ENCODE measurements at places on chromosomes 2 and 18. TPM values are rescaled to one million over a fixed set of nuclear protein-coding genes. Genes with fewer than 3 reads are reported as not detected.

The TTN gene
- total RNA-seq, result 20.8 TPM

DNA sequence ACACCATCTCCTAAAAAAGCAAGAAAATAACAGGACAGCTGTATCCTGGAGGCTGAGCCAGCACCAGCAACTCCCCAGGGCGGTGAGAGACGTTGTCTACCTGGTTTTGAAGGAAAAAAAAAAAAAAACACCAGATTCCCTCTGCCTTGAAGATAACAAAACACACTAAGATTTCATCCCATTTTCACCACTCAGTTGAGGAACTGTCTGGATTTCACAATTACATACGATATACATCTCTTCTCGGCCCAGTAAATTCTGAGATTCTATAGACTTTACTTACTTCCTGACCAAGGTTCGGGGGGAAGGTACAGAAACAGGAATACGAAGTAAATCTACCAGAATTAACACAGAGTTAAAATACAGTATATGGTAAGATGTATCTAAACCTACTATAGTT, 8.5 kb downstream of the ZNF516 start:
- peaks cover 69% of the 10 kb centered on the region for H3K4me1 ChIP-seq
- H3K36me3 ChIP-seq, result no peaks in the 10 kb centered on the region
- no peaks in the 10 kb centered on the region for H3K27me3 ChIP-seq

The UGT1A3 gene
- total RNA-seq, result not detected

The SKA1 gene
- 0.31 TPM for total RNA-seq

- H3K36me3 ChIP-seq, result no peaks in the 10 kb centered on the region
- peaks cover 3% of the 10 kb centered on the region for H3K4me1 ChIP-seq
- DNase-seq, result no peak
- no peak overlapping the region for H3K27ac ChIP-seq
These were observed 1115.9 kb upstream of the ZEB2 start for GRCh38 chr2:145635706-145636427.

The PELI1 gene
- 27.8 TPM for total RNA-seq

The SERPINB12 gene
- not detected for total RNA-seq

The KATNAL2 gene
- total RNA-seq, result 2.2 TPM

DNA sequence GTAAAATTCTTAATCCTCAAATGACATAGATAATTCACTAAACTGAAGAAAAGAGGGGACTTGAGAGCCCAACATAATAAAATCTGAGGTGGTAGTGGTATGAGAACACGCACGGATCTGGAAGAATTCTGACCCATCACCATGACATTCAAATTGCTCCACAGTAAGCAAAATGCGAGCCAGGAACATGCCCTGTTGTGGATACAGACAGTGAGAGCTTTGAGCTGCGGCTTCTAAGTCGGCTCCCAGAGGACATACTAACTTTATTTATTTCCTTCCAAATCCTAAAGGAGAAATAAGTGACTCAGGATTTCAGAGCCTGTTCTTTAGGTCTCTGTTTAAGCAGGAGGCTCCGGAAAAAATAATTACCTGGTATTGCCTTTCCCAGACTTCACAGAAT, 143.4 kb upstream of the SMAD7 start:
- DNase-seq, result no peak
- no peak overlapping the region for H3K27ac ChIP-seq
- peaks cover 60% of the 10 kb centered on the region for H3K36me3 ChIP-seq
- H3K27me3 ChIP-seq, result no peaks in the 10 kb centered on the region
- H3K4me1 ChIP-seq, result no peaks in the 10 kb centered on the region
- H3K4me3 ChIP-seq, result no peak overlapping the region

GRCh38 chr2:75788902-75789301, 78.2 kb upstream of the GCFC2 start:
- peaks cover 3% of the 10 kb centered on the region for H3K27me3 ChIP-seq
- DNase-seq, result no peak
- H3K4me3 ChIP-seq, result no peak overlapping the region
- H3K36me3 ChIP-seq, result no peaks in the 10 kb centered on the region

DNA sequence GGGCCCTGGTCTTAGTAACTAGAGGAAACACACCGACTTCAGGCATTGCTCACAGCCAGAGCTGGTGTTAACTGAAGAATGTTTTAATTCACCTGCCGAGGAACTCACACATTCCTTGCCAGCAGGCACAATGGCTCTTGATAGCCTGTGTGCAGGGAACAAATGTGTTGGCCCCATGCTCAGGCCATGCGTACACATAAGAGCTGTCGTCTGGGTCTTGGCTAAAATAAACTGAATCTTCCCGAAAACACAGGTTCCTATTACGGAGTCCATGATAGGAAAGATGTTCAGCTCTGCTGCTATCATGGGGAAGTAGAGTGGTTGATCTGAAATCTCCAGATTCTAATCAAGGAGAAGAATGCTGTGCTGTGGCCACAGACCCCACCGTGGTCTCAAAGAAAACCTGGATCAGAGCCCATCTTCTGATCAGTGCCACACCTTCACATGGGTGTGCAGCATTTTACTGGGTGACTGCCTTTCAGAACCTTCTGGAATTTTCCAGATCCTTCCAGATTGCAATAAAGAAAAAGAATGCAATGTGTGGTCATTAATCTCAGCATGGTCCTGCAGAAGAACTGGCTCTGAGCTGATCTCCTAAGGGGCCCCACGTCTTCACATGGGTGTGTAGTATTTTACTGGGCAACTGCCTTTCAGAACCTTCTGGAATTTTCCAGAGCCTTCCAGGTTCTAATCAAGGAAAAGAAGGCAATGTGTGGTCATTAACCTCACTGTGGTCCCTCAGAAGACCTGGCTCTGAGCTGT, 17.2 kb downstream of the MBP start:
- no peaks in the 10 kb centered on the region for H3K27me3 ChIP-seq
- H3K4me1 ChIP-seq, result peaks cover 84% of the 10 kb centered on the region
- peak overlapping the region; percentile 90 for H3K27ac ChIP-seq
- DNase-seq, result no peak

DNA sequence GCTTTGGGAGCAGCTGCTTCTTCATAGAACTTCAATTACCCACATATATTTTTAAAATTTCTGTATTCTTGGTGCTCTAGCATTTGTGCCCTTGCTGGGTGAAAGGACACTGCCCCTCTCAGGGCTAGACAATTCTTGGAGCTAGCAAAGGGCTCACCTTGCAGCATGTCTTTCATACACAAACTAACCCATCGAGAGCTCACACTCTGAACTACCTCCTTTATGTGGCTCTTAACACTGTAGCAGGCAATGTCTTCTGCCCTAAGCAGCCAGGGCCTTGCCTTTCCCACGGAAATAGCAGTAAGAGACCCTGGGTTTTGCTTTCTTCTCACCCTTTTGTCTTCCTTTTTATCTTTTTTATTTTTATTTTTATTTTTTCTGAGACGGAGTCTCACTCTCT, 234.0 kb downstream of the ACTR3 start:
- no peaks in the 10 kb centered on the region for H3K4me1 ChIP-seq
- H3K4me3 ChIP-seq, result no peak overlapping the region
- no peak for DNase-seq
- H3K36me3 ChIP-seq, result no peaks in the 10 kb centered on the region

- H3K4me3 ChIP-seq, result no peak overlapping the region
- H3K27ac ChIP-seq, result no peak overlapping the region
- no peaks in the 10 kb centered on the region for H3K4me1 ChIP-seq
- no peaks in the 10 kb centered on the region for H3K27me3 ChIP-seq
- no peak for DNase-seq
- no peaks in the 10 kb centered on the region for H3K36me3 ChIP-seq
These were observed 31.0 kb downstream of the GKN2 start for GRCh38 chr2:68921646-68922045.

- peaks cover 10% of the 10 kb centered on the region for H3K4me1 ChIP-seq
- H3K27me3 ChIP-seq, result peaks cover 59% of the 10 kb centered on the region
- no peak for DNase-seq
- H3K36me3 ChIP-seq, result no peaks in the 10 kb centered on the region
These were observed 577 bp upstream of the GLI2 start for GRCh38 chr2:120734930-120735651.

The TBR1 gene
- not detected for total RNA-seq

- no peaks in the 10 kb centered on the region for H3K36me3 ChIP-seq
- peaks cover 8% of the 10 kb centered on the region for H3K4me1 ChIP-seq
- H3K4me3 ChIP-seq, result no peak overlapping the region
- DNase-seq, result no peak
- no peak overlapping the region for H3K27ac ChIP-seq
These were observed 5.3 kb upstream of the KCTD18 start for GRCh38 chr2:200515155-200515554.

The TRPM8 gene
- not detected for total RNA-seq

- H3K27ac ChIP-seq, result no peak overlapping the region
- DNase-seq, result no peak
- no peak overlapping the region for H3K4me3 ChIP-seq
- H3K36me3 ChIP-seq, result peaks cover 42% of the 10 kb centered on the region
These were observed 141.7 kb downstream of the RBMS1 start for GRCh38 chr2:160351956-160352355.

The SFXN5 gene
- 20.0 TPM for total RNA-seq

The TSPYL6 gene
- not detected for total RNA-seq

- no peaks in the 10 kb centered on the region for H3K36me3 ChIP-seq
- DNase-seq, result no peak
- peaks cover 44% of the 10 kb centered on the region for H3K4me1 ChIP-seq
These were observed 1.1 kb downstream of the PDIA6 start for GRCh38 chr2:10811517-10811916.

DNA sequence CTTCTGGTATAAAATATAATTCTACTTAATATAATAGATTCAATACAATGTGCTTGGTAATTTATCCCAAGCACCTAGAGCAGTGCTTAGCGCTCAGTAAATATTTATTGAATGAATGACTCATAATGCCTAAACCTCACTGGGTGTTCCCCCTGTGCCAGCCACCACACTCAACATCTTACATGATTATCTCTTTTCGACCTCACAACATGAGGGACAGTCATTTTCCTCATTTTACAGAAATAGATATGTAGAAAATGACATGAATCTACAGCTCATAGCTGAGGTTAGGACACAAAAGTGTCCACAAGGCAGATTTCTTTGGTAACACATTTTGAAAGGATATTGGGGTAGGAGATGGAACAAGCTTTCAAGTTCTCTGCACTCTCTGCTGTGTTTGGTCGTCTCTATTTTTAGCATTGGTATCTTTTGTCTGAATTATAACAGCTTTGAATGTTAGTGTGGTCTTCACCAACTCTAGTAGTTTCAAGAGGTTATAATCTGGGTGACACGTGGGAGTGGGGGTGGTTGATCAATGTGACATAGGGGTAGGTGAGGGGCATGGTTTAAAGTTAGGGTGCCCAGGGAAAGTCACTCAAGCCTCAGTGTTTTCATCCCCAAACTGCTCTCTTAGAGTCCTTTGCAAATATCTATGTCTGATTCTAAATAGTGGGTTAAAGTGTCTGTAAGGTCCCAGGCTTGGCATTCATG, 9.8 kb downstream of the MYOM1 start:
- H3K4me3 ChIP-seq, result no peak overlapping the region
- peaks cover 16% of the 10 kb centered on the region for H3K36me3 ChIP-seq

GRCh38 chr2:75007061-75007460, 48.6 kb downstream of the POLE4 start:
- DNase-seq, result no peak
- H3K27ac ChIP-seq, result no peak overlapping the region
- H3K36me3 ChIP-seq, result peaks cover 22% of the 10 kb centered on the region

DNA sequence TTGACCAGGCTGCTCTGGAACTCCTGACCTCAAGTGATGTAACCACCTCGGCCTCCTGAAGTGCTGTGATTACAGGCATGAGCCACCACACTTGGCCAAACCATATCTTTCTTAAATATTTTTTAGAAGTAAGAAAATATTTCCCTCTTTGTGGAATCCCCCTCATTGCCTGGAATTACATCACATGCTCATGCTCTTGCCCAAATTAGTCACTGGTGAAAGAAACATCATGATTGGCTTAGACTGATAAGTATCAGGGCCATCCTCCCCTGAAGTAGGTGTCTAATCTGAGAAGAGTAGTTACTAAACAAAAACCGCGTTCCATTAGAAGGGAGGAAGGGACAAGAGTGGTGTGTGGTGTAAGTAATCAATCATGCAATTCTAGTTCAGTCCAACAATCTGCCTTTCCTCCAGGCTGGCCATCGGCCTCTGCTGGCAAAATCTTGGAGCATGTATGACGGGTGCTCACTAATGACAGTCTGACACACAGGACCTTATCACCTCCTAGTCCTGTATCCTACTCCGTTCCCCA, 52.3 kb upstream of the SCG2 start:
- H3K27me3 ChIP-seq, result peaks cover 32% of the 10 kb centered on the region
- H3K36me3 ChIP-seq, result no peaks in the 10 kb centered on the region
- H3K27ac ChIP-seq, result no peak overlapping the region
- no peaks in the 10 kb centered on the region for H3K4me1 ChIP-seq

- no peaks in the 10 kb centered on the region for H3K4me1 ChIP-seq
- no peak overlapping the region for H3K27ac ChIP-seq
- no peak overlapping the region for H3K4me3 ChIP-seq
- no peaks in the 10 kb centered on the region for H3K27me3 ChIP-seq
These were observed 46.3 kb downstream of the MYO1B start for GRCh38 chr2:191291471-191291870.

DNA sequence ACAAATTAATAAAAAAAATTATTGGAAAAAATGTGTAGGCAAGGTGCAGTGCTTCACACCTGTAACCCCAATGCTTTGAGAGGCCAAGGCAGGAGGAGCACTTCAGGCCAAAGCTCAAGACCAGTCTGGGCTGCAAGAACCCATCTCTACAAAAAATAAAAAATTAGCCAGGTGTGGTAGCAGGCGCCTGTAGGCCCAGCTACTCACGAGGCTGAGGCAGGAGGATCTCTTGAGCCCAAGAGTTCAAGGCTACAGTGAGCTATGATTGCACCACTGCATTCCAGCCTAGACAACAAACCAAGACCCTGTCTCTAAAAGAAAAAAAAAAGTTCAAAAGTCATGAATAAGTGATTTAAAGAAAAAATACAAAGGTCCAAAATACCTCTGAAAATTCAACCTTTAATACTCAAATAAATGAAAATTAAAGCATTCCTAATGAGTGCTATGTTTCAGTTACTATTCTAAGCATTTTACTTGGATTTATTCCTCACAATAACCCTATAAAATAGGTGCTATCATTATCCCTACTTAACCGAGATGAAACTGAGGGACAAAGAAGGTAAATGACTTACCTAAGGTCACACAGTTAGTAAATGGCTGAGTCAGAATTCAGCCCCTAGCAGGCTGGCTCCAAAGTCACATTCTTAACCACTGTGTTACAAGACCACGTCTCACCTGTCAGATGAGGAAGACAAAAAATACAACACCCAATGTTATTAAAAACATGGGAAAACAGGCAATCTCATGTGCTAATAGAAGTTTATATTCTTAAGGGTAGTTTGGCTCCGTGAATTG, 36.4 kb upstream of the PCBP1 start:
- DNase-seq, result no peak
- H3K27ac ChIP-seq, result no peak overlapping the region
- H3K27me3 ChIP-seq, result no peaks in the 10 kb centered on the region
- peaks cover 8% of the 10 kb centered on the region for H3K4me1 ChIP-seq
- H3K36me3 ChIP-seq, result peaks cover 17% of the 10 kb centered on the region

DNA sequence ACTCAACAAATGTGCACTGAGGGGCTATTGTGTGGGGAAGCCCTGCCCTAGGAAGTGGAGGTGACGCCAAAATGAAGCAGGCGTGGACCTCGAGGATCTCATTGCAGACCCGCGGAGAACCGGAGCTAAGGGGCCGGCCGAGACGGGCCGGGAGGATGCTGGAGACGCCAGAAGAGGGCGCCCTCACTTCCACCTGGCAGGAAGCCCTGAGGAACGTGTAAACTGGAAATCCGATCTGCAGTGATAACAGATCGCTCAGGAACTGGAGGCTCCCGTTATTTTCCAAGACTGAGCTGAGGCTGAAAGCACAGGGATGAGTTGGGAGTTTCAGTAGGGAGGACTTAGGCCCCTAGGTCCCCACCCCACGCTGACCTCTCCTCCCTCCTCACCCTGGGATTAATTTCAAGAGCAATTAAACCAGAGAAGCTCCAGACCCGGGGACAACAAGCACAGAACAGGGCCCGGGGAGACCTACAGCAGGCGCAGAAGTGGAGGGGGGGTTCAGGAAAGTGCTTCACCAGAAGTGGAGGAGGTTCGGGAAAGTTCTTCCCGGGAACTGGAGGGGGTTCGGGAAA, 7.7 kb upstream of the COL6A3 start:
- H3K4me1 ChIP-seq, result peaks cover 43% of the 10 kb centered on the region
- peak overlapping the region; percentile 76 for H3K4me3 ChIP-seq
- peak; percentile 75 for DNase-seq
- peak overlapping the region; percentile 86 for H3K27ac ChIP-seq
- no peaks in the 10 kb centered on the region for H3K27me3 ChIP-seq

Data from naive thymus-derived CD8-positive, alpha-beta T cell (primary cell).